Epithelial cell of umbilical artery (primary cell): ENCODE measurements at places on chromosomes 1 and 21. TPM values are rescaled to one million over a fixed set of nuclear protein-coding genes. Genes with fewer than 3 reads are reported as not detected.

DMRTA2 gene
- total RNA-seq = not detected in 2 replicates

HHIPL2 gene
- total RNA-seq = not detected in 2 replicates

KCNA2 gene
- not detected in 2 replicates for total RNA-seq

SPRR4 gene
- not detected in 2 replicates for total RNA-seq

SPRR2A gene
- total RNA-seq = not detected in 2 replicates

LRRC39 gene
- total RNA-seq = under 0.01 and 0.30 TPM in 2 replicates

FGR gene
- 0.46 TPM in 1 of 2 replicates, not detected in the other for total RNA-seq

SYT14 gene
- 1.6 and 2.6 TPM in 2 replicates for total RNA-seq

KRTAP13-2 gene
- total RNA-seq = not detected in 2 replicates

LCE2B gene
- total RNA-seq = not detected in 2 replicates

IL6R gene
- total RNA-seq = 0.65 and 4.1 TPM in 2 replicates

CALML6 gene
- not detected in 2 replicates for total RNA-seq

TMEM240 gene
- total RNA-seq = 2.9 and 4.1 TPM in 2 replicates

PALMD gene
- 108 and 133 TPM in 2 replicates for total RNA-seq

TCP10L gene
- total RNA-seq = not detected in 2 replicates

NR1I3 gene
- total RNA-seq = not detected in 2 replicates

SPOCD1 gene
- 19.8 and 23.6 TPM in 2 replicates for total RNA-seq

PODN gene
- 0.30 and 0.65 TPM in 2 replicates for total RNA-seq

SLC39A1 gene
- 101 and 104 TPM in 2 replicates for total RNA-seq
